Placental pericyte (primary cell): ENCODE measurements at places on chromosomes 7 and 10. TPM values are rescaled to one million over a fixed set of nuclear protein-coding genes. Genes with fewer than 3 reads are reported as not detected.

Gene PPP1R3C
- total RNA-seq = 27.6 and 105 TPM in 2 replicates

Gene FGL2
- 0.14 and 0.44 TPM in 2 replicates for total RNA-seq

Gene UFSP1
- 8.8 and 9.3 TPM in 2 replicates for total RNA-seq

Gene ZNF138
- 1.8 and 5.2 TPM in 2 replicates for total RNA-seq

Gene EPDR1
- 1.8 and 14.5 TPM in 2 replicates for total RNA-seq

Gene HOXA6
- total RNA-seq = 0.22 and 4.3 TPM in 2 replicates

Gene NCOA4
- 161 and 189 TPM in 2 replicates for total RNA-seq

Gene CREM
- total RNA-seq = 21.4 and 37.8 TPM in 2 replicates

Gene TSPAN12
- total RNA-seq = 0.44 and 1.3 TPM in 2 replicates

Gene FFAR4
- total RNA-seq = not detected in 2 replicates

Gene PCLO
- under 0.01 and 0.14 TPM in 2 replicates for total RNA-seq

Gene AFAP1L2
- 12.6 and 62.2 TPM in 2 replicates for total RNA-seq

Gene SNCG
- total RNA-seq = 3.3 and 3.9 TPM in 2 replicates

Gene MGAM2
- not detected in 2 replicates for total RNA-seq

Gene SH2B2
- total RNA-seq = 2.0 and 2.4 TPM in 2 replicates

Gene ATOH7
- not detected in 2 replicates for total RNA-seq

Gene MMD2
- total RNA-seq = not detected in 2 replicates

Gene AMPH
- 0.22 and 1.4 TPM in 2 replicates for total RNA-seq

Gene PAX4
- not detected in 2 replicates for total RNA-seq

Gene RAB19
- not detected in 2 replicates for total RNA-seq
